ENCODE measurements at places on chromosomes 3 and 15.

- DNase-seq, result no peak
Measured at GRCh38 chr3:112958811-112959560, 15.9 kb downstream of the CD200R1 start.

- no peak for DNase-seq
Measured at GRCh38 chr3:62003835-62004234, 369.5 kb downstream of the FEZF2 start.

DNA sequence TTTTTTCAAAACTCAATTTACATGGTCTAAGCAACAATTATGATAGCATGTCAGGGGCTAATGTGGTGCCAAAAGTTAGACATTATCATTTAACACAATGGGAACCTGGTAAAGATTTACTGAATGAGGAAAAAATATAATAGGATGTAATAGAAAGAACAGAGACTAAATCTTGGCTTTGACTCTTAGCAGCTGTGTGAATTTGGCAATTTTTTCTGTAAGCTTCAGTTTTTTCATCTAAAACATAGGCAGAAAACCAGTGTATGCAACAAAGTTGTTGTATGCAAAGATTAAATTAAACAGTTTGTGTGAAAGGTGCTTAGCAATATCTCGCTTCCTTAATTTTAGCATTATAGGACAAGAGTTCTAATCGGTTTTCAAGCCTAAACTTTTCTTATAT lies 57.6 kb downstream of the ZBTB20 start:
- DNase-seq, result no peak

- DNase-seq, result no peak
Measured at GRCh38 chr3:189988854-189989253, 131.8 kb downstream of the P3H2 start.

GRCh38 chr3:117837391-117837790 lies 1127.8 kb downstream of the TUSC7 start:
- no peak for DNase-seq

GRCh38 chr3:123365450-123366143 lies 83.3 kb downstream of the ADCY5 start:
- DNase-seq, result no peak

DNA sequence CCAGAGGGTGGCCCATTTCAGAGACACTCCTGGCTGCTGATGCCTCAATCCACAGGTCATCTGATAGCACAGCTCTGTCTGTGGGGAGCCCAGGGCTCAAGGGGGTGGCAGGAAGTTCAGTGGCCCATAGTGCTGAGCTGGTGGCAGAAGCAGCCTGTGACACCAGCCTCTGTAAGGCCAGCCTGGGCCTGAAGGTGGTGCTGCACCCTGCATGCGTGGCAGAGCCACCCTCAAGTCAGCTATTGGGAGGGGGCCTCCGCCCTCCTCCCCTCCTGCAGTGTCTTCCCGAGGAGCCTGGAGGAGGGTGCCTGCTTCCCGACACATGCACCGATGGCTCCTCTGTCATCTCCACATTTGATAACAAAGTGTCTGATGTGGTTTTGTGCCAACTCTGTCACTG lies 3.0 kb downstream of the PLA1A start:
- peak; percentile 69 for DNase-seq

DNA sequence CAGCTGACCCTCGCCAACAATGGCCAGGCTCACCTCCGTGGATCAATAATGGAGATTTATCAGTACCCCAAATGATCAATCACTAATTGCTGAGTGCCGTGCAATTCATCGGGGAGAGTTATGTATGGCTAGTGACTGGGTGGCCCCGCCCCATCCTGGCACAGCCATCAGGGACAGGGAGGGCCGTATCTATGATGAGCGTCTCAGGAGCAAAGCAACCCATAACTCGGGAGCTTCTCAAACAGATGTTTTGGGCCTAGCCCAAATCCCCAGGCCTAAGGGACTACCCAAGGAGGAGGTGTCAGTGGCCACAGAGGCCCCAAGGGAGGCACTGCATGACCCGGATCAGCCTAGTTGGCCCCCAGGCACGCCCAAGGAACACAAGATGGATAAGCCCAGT lies 180.0 kb upstream of the LINGO1 start:
- no peak for DNase-seq

DNA sequence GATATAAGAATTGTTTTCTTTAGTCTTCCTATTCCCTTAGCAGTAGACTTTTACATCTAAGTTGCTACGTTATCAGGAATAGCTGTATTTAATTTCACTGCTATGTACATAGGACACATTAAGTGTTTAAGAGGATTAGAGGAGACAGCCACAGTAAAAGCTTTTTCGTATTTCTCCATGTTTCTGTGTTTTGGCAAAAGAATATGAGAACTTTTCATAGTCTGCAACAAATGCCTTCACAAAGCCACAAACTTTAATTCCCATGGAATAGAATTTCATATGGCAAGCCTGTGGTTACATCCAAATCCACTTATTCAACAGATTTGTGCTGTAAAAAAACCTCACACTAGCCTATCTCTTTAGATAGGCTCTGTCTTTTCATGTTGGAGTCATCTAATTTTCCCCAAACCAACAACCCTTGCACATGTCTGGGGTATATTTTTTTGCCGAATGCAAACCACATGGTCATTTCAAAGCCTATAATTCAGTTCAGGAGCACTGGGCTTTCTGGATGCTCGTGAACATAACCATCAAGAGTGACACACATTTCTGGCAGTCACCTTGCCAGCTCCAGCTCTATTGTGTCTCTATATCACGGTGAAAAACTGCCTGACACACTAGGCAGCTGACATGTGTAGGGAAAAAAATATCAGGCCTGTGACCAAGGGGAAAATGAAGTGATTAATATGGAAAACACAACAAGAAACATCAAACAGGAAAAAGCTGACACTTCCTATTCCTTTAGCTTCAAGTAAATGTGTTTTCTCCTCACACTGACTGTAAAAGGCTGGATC lies 19.2 kb downstream of the PLD1 start:
- DNase-seq, result no peak

GRCh38 chr3:194091141-194091540 lies 44.8 kb upstream of the HES1 start:
- no peak for DNase-seq

DNA sequence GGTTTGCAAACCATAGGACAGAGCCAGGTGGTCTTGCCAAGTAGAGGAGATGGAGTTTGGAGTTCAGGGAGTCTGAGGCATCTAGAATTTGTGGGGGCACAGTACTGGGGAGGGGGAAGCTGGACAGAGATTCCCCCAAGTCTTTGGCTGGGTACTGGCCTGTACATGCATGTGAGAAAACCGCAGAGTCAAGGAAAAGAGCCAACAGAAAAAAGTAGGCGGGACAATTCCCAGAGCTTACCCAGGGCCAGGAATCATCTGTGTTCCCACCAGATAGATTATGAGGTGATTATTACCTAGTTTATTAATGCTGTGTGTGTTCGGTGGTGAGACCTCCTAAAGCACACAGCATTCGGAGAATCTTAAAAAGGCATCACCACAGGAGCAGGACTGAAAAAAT lies 11.3 kb downstream of the LYSMD4 start:
- DNase-seq, result no peak

GRCh38 chr15:94610069-94610468 lies 378.7 kb downstream of the MCTP2 start:
- no peak for DNase-seq

GRCh38 chr3:59608356-59608755 lies 558.5 kb upstream of the CFAP20DC start:
- no peak for DNase-seq

DNA sequence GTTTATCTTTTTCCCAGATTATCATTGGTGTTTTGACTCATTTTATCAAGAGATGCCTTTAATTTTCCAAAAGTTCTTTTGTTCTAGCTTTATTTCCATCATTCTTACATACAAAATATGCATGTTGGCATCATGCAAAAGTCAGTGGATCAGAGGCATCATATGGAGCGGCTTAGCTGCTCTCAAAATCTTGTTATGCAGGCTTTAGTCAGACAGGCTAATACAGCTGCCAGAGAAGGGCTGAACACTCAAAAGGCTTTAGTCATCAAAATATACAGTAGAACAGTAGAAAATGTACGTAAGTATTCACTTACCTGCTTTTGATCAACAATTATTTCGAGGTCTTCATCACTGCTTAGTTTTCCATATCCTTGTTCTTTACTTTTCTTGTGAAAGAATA lies 65.5 kb downstream of the PEX5L start:
- DNase-seq, result no peak

GRCh38 chr3:99473321-99473751 lies 165.1 kb upstream of the COL8A1 start:
- DNase-seq, result no peak

DNA sequence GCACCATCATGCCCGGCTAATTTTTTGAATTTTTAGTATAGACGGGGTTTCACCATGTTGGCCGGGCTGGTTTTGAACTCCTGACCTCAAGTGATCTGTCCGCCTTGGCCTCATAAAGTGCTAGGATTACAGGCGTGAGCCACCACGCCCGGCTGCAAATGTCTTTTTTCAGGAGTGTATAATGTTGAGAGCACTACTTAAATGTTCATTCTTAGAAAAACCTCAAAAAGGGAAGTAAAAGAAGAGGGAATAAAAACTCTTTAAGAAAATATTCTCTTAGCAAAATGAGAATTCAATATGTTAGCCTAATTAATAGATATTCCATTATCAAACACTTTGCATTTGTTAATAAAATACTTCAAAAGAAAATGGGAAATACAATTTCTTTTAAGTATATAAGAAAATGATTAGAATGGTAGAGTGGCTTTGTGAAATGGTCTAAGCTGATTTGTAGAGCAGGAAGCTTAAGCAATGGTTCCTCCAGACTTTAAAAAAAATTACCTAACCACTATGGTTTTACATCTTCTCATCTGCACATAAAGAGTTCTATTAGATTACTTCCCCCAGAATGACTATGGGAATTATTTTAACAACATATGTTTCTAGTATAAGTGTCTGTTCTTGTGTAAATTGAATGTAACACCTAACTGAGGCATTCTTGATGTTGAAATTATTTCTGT lies 226.7 kb upstream of the ALCAM start:
- DNase-seq, result no peak

DNA sequence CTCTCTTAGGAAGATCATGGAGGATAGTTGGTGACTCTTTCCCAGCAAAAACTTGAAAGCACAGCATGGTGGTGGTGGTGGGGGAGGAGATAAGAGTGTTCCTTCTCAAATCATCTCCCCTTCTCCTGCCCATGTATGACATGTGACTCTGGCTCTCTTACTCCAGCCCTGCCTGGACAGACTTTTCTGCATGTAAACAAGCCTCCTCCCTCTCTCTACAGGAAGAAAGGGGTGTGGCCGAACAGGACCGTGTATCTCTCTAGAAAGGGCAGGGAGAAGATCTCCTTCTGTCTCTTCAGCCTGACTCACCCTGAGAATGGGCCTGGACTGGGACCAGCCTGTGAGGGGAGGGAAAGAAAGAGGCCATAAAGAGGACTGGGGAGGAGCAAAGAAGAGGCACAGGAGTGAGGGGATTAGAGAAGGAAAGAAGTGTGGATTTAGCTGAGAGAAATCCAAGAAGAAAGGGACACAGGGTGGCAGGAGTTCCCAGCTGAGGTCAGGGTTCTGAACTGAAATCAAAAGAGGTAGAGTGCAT lies 1.5 kb downstream of the CELF6 start:
- DNase-seq, result peak; percentile 26

DNA sequence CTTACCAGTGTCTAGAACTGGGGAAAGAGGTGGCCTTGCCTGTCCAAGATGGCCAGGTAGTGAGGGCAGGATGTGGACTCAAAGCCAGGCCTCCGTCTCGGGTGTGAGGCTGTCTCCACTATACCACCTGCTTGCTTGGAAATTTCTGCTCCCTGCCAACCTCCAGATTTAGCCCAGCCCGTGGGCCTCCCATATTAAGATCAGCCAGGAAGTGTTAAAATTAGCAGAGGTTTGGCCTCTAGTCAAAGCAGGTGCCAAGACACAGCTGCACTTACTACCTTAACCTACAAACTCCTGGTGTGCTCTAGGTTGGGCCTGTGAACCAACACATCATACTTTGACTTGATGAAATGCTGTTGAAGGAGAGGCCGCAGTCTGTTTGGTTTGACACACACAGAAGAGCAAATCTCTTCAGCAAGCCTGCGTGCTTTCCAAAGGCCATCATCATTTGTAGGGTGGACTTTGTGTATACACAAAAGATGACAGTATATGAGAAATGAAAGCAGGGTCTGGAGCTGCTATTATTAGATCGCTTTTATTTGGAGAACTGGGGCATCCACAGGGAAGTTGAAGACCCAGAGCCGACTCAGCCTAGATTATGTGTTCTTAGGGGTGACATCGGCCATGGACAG lies 206.5 kb downstream of the XXYLT1 start:
- DNase-seq, result no peak

DNA sequence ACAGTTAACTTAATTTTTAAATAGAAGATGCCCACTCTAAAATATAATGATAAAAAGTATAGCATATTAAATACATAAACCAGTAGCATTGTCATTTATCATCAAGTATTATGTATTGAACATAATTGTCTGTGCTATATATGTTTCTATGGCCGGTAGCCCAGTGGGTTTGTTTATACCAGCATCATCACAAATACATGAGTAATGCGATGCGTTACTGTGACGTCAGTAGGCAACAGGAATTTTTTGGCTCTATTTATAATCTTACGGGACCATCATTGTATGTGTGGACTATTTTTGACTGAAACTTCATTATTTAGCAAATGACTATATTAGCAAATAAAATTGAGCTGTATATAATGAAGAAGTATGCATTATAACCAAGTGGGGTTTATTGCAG lies 82.1 kb downstream of the FLNB start:
- DNase-seq, result no peak

- no peak for DNase-seq
Measured at GRCh38 chr3:192260116-192261010, 467.0 kb downstream of the FGF12 start.

GRCh38 chr3:118629821-118630220 lies 404.8 kb downstream of the IGSF11 start:
- no peak for DNase-seq

- DNase-seq, result no peak
Measured at GRCh38 chr15:95557226-95558046, 773.1 kb upstream of the NR2F2 start.

GRCh38 chr15:83558146-83558545 lies 95.8 kb upstream of the ADAMTSL3 start:
- no peak for DNase-seq

- no peak for DNase-seq
Measured at GRCh38 chr3:55988905-55989304, 479.4 kb downstream of the ERC2 start.

DNA sequence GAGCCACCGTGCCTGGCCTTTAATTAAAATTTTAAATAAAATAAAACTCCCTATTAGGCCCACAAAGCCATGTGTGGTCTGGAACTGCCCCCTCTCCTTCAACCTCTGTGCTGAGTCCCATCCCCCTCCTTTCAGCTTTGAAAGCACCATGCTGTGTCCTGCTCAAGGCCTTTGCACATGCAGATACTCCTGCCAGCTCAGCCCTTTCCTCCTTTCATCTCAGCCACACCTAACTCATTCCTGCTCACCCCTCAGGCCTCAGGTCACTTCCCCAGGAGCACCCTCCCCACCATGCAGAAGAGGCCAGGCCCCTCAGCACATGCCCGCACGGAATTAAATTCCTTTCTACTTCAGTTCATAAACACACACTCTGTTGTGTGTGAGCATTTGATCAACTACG lies 28.1 kb downstream of the ATRIP start:
- peak; percentile 81 for DNase-seq

GRCh38 chr3:168974617-168975403 lies 688.7 kb downstream of the MECOM start:
- no peak for DNase-seq

Data from H1 (cell line).